ENCODE measurements at places on chromosomes 1 and 21.

GRCh38 chr1:154714638-154715037 lies 106.7 kb upstream of the ADAR start:
- DNase-seq: peak; percentile 36

GRCh38 chr1:96236156-96236739 lies 485.3 kb upstream of the PTBP2 start:
- DNase-seq: peak; percentile 63

GRCh38 chr1:42738678-42739226 lies 1.3 kb downstream of the CLDN19 start:
- no peak for DNase-seq

DNA sequence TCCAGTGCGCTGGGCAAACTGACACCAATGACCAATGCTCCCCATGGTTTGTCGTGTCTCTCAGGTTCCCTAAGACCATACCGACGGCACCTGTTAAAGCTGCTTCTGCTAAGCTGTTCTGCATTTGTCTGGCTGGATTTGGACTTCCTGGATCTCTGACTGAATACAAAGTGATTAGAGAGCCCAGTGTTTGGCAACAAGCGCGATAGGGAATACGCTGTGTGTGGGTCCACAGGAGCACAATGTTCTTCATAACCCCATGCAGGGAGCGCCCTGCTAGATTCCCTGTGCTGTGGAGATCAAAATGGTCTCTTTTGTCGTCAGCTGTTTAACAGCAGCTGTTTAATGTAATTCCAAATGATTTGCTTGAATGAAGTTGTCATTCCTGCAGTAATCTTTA lies 26.0 kb upstream of the ESRRG start:
- no peak for DNase-seq

- no peak for DNase-seq
These were observed 1.7 kb downstream of the NR0B2 start for GRCh38 chr1:26912147-26912490.

- no peak for DNase-seq
These were observed 16.4 kb downstream of the RPE65 start for GRCh38 chr1:68433395-68433794.

DNA sequence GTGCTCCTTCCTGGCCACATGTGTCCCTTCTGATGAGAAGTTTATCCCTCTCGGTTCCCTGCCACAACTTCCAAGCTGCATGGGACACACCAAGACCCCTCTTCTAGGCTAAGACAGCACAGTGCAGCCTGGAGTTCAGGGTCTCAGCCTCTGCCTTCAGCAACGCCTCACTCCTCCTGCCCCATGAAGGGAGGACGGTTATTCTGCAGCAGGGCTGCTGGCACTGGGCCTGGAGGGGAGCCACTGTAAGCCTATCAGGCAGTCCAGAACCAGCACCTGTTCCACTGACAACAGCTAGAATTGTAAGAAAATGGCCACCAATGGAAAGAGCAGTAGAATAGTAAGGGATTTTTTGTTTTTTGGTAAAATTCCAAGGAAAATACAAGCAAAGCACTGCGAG lies 72.3 kb downstream of the GALNT2 start:
- no peak for DNase-seq

DNA sequence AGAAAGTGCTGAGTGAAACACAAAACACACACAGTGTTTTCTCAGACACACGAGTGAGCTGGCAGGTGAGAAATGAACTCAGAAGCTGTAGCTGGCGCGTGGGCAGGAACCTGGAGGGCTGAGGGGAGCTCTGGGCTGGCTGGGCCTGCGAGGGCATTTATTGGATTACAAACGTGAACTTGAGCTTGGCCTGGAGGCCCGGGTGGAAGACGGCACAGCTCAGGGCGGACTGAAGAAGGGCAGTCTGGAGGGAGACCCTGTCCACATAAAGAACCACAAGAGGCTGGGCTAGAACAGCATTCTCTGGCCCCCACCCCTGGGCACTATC lies 52.1 kb upstream of the ADARB1 start:
- DNase-seq: no peak

GRCh38 chr1:75471252-75471651 lies 139.7 kb downstream of the SLC44A5 start:
- no peak for DNase-seq

DNA sequence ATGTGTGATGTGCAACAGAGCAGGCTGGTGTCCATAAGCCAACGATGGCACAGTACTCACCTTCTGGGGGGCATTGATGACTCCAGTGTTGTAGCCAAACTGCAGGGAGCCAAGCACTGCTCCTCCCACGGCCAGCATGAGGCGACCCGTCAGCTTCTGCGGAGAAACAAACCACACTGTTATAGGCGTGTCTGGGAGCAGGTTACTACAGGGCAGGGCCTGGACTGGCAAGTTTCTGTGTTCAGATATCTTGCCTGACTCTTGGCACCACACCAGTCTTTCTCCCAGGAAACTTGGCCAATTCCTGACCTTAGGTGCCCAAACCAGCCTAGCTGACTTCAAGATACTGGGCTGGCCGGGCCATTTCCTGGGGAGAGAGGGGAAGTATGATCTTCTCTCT lies 15.5 kb downstream of the SLC2A1 start:
- no peak for DNase-seq

DNA sequence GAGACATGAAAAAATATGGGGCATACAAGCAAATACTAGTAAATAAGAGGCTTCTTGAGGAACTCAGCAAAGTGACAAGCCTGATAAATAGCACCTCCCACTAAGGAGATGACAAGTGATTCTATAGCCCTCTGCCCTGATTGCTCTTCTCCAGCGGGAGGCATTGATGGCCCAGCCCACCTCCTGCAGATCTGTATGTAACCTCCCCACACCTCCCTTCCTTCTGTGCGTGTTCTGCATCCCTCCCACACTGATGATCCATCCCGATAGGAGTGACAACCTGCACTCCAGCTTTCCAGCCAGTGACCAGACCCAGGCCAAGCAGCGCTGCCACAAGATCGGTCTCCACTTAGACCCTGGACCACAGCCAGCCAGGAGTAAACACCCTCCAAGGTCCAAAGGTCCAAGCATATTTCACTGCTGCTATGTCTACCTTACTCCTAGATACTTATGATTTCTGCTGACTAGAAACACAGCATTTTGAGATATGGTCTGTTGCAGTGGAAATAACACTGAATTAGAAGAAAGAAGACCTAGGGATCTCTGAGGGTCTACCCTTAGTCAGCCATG lies 176.1 kb downstream of the BRINP2 start:
- no peak for DNase-seq

- no peak for DNase-seq
These were observed 73.1 kb downstream of the SLC66A1 start for GRCh38 chr1:19385221-19385620.

- DNase-seq: no peak
These were observed 9.2 kb downstream of the ZBTB48 start for GRCh38 chr1:6588893-6589520.

DNA sequence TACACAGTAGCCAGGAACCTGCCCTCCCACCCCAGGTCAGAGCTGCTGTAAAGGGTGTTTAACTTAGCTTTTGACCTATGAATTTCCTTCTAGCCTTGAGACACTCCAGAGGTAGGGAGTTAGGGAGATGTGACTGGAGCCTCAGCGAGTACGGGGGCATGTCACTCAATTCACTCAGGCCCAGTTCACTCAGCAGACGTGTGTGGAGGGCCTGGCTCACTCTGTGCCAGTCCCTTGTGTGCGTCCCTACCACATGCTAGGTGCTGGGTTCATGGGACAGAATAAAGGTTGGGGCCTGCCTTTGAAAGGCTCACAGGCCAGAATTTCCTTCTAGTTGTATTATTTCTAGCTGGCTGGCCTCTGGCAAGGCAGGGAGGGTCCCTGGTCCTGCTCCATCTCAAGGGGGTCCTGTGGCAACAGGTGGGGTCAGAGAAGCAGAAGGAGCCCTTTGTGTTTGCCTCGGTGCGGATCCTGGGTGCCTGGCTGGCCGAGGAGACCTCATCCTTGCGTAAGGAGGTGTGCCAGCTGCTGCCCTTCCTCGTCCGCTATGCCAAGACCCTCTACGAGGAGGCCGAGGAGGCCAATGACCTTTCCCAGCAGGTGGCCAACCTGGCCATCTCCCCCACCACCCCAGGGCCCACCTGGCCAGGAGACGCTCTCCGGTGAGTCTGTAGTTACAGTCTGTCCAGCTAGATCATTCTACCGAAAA lies 4.5 kb downstream of the NCDN start:
- no peak for DNase-seq

- no peak for DNase-seq
These were observed 68.6 kb upstream of the SPATA6 start for GRCh38 chr1:48540587-48540986.

GRCh38 chr1:235075777-235076308 lies 52.8 kb downstream of the TOMM20 start:
- peak; percentile 62 for DNase-seq

DNA sequence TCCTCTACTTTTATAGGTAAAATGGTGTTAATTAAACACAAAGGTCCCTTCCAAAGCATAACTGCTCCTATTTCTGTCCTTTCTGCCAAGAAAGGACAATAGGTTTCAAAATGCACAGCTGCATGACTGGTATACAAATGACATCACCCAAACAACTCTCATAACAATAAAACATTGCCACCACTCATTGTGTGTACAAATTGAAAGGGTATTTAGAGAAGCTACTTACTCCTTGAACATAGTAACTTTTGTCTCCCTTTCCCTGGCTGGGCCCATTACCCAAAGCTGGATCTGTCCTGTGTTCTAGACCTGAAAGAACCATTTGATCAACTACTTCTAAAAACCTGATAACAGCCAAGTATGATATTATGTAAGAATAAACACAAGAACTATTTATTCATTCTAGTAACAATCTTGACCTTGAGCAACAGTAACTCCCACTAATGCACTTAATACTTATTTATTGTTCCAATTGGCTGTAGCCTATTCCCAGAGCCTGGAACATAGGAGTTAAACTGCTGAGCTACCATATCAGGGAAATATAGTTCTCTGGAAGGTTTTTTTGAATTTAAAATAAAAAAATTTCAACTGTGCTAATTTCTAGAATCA lies 38.2 kb downstream of the TTLL7 start:
- DNase-seq: no peak

- DNase-seq: no peak
These were observed 18.9 kb downstream of the NOS1AP start for GRCh38 chr1:162088281-162088969.

- peak; percentile 97 for DNase-seq
These were observed 4.8 kb downstream of the FAAP20 start for GRCh38 chr1:2189459-2190425.

DNA sequence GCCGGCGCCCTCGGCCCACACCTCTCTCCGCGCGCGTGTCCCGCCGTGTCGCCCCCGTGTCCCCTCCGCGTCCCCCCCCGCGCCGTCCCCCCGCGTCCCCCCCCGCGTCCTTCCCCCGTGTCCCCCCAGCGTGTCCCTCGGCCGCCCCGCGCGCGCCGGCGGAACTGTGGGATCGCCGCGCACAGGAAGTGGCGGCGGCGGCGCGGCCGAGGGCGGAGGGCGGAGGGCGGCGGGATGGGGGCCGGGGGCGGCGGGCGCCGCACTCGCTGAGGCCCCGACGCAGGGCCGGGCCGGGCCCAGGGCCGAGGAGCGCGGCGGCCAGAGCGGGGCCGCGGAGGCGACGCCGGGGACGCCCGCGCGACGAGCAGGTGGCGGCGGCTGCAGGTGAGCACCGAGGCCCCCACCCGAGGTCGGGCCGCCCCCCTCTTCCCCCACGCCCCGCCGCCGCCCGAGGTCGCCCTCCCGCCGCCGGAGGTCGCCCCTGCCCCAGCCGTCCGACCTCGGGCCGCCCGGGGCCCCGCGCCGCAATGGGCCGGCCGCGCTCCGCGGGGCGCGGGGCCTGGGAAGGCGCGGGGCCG lies at the start of gene AGPAT3:
Gene AGPAT3 (plus strand): TSS at position 262 of the 578 bp plus-strand sequence. CDS start 94,459 bp downstream, outside the sequence.
- DNase-seq: peak; percentile 38

DNA sequence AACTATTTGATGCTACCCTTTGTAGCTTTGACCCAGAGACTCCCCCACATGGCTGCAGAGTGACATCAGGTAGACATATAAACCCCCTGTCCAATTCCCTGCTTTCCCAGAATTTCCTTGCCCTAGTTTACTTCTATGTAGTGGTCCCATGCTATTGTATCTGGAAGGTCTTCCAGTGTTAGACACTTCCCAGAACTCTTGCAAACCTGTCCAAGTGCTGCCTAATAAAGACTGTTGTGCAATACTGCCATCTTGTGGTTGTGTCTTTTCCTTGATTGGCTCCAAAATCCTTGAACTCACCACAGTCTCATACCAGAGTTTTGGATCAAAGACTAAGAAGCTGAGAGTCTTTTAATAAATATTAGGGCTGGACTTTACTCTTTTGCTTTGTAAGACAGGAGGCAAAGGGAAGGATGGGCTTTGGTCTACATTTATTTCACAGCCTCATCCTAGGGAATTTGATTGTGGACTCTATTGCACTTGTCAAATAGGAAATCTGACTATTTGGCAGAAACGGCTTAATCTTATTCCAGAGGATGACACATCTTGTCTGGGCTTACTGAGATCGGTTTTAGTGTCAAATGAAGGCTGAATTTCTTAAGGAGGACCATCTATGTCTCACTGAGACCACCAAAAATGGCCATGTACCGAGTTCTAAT lies 169.9 kb downstream of the LRRC7 start:
- peak; percentile 67 for DNase-seq

- peak; percentile 71 for DNase-seq
These were observed at the start of gene SPATC1L for GRCh38 chr21:46183910-46184624. TSS of gene SPATC1L (minus strand) at chr21:46184459. CDS start at chr21:46182816, 1,643 bp downstream.

- DNase-seq: no peak
These were observed 39.0 kb downstream of the TENT5C start for GRCh38 chr1:117644696-117645311.

DNA sequence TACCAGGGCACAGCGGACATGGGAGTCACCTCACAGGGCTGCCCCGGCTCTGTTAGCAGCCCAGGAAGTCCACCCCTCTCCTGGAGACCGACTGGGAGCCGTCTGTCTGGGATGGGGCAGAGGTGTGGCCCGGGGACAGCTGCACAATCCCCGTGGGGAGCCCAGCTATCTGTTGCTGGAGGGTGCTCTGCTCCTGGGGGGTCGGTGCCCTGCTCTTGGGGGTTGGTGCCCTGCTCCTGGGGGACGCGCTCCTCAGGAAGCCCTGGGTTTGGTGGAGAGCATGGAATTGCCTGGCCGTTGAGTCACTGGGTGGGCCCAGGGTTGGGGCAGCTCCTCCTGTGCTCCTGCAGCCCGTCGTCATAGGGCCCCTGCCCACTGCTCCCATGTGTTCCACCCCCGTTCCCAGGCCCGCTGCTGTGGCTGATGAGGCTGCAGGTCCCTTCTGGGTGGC lies 39.3 kb downstream of the AGPAT3 start:
- DNase-seq: no peak

GRCh38 chr1:171636141-171636540 lies 14.1 kb downstream of the MYOCOS start:
- DNase-seq: peak; percentile 16

GRCh38 chr1:231241750-231242149 lies 738 bp downstream of the GNPAT start:
- DNase-seq: peak; percentile 26

Data from EH (cell line).